NCI-H1048 (cell line): ENCODE measurements at places on chromosomes 16 and 17.

GRCh38 chr16:76293980-76294379, 16.8 kb downstream of the CNTNAP4 start:
- no peak for DNase-seq

GRCh38 chr16:66899310-66899944, 19.1 kb downstream of the PDP2 start:
- DNase-seq = no peak

DNA sequence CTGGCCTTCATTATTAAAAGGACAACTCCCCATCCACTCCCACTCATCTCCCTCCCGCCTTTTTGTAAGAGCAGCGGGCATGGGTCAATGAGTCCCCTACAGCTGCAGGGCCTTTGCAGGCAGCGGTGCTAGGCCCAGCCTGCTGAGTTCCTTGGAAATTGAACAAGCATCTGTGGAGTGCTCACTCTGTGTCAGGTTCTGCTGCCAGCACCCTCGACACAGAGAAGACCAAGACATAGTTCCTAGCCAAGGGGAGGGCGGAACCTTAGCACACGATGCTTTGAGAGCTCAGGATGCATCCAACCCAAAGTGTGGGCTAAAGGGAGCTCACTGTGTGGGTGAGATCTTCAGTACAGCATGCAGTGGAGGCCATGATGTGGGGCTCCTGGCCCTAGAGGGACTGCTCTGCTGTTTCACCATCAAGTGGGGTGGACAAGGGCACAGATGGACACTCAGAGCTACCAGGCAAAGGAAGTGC, 27.6 kb downstream of the RMI2 start:
- no peak for DNase-seq

DNA sequence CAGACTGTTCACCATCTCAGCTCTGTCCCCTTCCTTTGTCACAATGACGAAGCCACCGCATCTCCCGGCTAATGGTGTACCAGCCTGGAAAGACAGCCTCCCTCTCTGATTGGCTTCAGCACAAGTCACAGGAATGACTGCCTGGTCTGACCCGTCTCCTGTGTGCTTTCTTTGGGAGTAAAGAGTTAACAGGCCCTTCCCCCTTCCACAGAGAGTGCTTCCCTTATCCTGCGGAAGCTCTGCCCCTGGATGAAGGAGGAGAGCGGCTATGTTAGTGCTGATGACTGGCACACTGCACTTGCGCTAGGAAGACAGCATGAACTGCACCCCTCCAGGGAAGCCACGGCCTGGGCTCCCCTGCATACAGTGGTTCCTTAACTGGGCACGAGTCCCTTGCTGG, 11.3 kb downstream of the USB1 start:
- DNase-seq = no peak

DNA sequence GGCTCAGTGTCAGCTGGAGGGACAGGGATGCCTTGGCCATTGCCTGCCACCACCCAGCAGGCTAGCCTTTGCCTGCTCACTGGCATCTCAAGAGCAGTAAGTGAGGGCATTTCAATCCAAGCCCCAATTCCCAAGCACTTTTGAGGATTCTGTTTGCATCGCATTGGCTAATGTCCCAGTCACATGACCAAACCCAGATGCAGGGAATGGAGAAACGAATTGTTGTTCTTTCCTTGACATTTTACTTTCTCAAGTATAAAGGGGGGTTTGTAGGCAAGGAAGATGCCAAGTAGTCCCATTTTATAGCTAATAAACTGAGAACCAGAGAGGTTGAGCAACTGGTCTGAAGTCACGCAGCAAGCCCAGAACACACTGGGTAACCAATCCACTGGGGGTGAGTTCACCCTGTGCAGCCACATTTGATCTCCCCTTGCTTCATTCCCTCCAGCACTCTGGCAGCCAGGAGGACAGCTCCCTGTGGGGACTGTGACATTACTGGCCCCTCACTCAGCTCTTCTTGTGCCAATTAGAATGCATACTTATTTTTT, 193.8 kb upstream of the CACNG3 start:
- no peak for DNase-seq

DNA sequence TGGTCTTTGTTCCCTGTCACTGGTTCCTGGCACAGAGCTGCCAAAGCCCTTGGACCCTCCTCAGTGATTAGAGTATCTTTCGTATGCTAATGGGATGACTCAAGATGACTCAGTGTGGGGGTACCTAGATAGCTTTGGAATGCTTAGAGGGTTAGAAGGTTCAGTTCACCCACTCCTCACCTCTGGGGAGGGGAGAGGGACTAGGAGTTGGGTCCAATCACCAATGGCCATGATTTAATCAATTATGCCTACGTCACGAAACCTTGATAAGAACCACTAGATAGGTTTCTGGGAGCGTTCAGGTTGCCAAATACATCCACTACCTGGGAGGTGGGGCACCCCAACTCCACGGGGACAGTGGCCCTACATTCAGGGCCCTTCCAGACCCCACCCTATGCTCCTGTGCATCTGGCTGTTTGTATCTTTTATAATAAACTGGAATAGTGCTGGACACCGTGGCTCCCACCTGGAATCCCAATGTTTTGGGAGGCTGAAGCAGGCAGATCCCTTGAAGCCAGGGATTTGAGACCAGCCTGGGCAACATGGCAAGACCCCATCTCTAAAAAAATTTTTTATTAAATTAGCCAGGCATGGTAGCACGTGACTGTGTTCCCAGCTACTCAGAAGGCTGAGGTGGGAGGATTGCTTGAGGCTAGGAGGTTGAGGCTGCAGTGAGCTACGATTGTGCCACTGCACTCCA, 29.2 kb upstream of the LITAF start:
- no peak for DNase-seq

DNA sequence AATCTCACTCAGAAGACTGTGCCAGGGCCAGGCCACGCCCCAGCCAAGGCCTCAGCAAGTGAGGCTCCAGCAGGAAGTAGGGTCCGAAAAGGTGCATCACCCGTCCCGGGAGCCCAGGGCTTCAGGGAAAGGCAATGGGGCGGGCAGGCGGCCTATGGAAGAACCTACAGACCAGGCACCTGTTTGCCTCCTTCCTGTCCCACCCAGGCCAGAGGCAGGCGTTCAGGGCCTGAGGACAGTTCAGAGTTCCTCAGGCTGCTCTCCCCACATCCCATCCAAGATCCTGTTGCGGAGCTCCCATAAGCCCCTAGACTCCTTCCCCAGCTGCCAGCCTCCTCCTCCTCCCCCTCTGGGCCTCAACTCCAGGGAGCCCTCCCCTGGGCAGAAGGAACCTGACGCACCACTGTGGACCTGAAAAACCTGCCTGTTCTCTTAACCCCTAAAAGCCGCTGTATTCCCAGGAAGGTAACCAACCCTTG, 2.3 kb downstream of the CLUH start:
- DNase-seq = no peak

- DNase-seq = no peak
Observed at GRCh38 chr16:72898216-72898825, 149.6 kb downstream of the ZFHX3 start.

- DNase-seq = no peak
Observed at GRCh38 chr17:41308918-41309359, at the start of gene KRTAP16-1. Gene KRTAP16-1 (minus strand): TSS chr17:41309309. CDS start chr17:41309253, 56 bp downstream.

DNA sequence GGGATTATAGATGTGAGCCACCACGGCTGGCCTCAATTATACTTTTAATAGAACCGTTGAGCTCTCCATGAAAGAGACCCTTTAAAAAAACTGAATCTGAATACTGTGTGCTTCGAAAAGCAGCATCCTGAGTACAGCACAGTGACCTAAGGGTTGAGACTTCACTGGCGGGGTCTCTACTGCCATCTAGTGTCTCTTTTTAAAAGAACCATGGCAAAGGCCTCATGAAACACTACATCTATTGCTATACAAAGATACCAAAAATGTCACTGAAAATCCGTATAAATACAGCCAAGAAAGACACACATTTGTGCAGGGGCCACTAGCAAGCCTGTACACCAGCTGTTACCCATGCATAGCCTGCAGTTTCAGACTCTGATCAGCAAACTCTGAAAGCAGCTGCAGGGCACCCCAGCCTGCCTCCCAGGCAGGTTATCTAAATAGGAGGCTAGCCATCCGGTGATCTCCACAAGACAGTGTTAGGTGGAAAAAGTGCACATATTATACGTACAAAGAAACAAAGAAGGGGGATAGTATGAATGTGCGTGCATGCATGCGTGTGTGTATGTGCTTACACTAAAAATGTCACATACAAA, 35.3 kb downstream of the NPLOC4 start:
- DNase-seq = no peak

DNA sequence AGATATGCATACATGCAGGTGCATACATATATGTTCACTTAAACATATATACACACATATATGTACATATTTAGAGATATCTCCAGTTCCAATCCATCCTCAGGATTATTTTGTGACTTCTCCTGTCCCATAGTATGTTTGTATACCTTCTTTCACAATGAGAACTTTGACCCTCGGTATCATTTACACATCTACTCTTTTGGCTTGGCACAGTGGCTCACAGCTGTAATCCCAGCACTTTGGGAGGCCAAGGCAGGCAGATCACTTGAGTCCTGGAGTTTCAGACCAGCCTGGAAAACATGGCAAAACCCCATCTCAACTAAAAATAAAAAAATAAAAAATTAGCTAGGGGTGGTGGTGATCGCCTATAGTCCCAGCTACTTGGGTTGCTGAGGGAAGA, 148.1 kb upstream of the CCL2 start:
- DNase-seq = no peak

GRCh38 chr17:75689441-75689873, 22.3 kb downstream of the SAP30BP start:
- DNase-seq = no peak

GRCh38 chr16:4347010-4347409, 4.1 kb downstream of the PAM16 start:
- DNase-seq = no peak

- DNase-seq = no peak
Observed at GRCh38 chr17:72446525-72447250, 325.9 kb downstream of the SOX9 start.

GRCh38 chr17:32303781-32304288, 38.1 kb downstream of the C17orf75 start:
- no peak for DNase-seq

GRCh38 chr16:85687651-85688471, 893 bp downstream of the GINS2 start:
- no peak for DNase-seq

DNA sequence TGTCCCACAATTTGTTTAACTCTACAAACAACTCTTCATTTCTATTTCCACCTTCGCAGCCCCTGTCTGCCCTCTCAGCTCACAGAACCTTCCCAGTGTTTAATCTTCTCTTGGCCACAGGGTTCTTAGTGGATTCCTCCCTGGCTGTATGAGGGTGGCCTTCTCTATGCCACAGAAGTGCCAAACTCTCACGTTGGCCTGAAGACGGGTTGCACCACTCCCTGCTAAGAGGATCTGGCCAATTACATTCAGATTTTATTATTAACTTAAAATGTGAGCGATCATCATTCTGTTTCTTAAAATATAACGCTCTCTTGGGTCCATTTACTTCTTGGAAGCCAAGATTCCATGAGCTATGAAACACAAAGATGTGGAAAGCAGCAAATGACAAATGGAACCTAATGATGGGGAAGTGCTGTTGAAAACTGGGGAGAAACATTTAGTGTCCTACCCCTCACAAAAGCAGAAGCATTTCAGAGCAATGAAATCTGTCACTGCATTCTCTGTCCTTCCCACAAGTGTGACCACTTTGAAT, 91.3 kb upstream of the NOG start:
- no peak for DNase-seq

DNA sequence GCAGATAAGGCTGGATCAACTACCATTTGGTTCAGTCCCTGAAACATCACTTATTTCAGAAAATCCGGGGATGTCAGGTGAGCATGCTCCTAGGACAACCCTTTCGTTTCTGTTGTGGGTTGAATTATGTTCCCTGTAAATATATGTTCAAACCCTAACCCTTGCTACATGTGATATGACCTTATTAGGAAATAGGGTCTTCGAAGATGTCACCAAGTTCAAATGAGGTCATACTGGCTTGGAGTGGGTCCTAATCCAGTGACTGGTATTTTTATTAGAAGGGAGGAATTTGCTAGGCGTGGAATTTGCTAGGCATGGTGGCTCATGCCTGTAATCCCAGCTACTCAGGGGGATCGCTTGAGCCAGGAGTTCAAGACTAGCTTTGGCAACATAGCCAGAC, 21.3 kb downstream of the SNX20 start:
- no peak for DNase-seq

DNA sequence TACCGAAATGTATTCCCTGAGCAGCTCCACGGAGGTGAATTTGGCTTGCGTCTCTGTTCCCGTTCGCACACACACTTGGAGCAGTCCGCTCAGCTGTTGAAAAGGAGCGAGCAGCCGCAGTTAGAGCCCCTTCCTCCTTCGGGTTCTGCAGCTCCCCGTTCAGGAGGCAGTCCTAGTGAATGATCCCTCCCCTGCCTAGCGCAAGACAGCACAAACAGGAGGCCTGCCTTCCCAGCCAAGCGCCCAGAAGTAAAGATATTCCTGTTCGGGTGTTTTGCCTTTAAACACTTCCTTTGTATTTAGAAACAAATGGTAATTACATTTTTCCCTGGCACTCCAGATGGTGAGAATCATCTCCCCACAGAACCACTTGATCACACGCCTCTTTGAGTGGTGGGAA, 64.7 kb downstream of the ABCC12 start:
- DNase-seq = no peak
